Germinal center (tissue), 1 donor: ENCODE measurements at places on chromosomes 3 and 15.

DNA sequence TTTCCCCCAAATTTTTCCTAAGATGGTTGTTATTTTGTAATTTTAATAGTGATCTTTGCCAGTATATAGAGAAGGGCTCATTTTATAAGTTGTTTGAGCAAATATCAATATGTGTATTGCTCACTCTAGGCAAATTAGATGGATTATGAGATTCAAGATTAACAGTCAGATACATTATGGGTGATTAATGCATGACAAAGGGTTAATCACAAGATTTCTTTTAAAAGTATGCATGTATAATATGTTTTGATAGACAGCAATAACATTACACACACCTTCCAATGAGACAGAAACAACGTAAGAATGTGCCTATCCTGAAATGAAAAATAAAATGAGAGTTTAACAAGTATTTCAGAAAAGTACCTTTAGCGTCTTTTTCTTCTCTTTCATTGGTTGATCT, 547.6 kb upstream of the AGTR1 start:
- no peak for DNase-seq

DNA sequence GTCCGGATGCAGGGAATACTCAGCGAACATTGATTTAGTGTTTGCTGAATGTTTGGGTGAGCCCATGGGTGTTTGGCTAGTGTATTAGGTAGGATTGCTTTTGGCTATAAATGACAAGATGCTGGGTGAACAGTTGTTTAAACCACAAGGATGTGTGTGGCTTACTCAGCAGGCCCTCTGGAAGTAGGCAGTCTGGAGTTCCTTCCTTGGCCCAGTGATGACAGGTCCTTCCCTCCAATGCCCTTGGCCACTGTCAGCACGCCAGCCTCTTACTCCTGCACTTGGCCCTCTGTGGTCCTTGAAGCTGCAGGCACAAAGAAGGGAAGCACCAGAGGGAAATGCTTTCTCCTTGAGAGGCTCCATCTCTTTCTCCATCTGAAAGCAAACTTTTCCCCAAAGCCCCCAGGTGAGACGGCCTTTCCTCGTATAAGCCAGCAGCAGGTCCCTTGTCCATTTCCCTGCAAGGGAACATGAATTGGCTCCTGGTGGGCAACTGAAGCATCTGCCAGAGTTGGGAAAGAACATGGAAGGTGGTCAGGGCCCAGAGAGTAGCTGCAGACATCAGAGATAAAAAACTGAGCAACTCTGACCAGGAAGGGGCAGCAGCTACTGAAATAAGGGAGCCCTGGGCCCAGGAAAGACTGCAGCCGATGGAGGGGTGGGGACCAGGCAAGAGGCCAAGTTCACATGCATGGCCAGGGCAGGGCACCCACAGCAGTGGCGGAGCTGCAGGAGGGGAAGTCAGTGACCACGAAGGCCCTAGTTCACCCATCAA, 105.0 kb downstream of the TPRA1 start:
- DNase-seq = no peak

DNA sequence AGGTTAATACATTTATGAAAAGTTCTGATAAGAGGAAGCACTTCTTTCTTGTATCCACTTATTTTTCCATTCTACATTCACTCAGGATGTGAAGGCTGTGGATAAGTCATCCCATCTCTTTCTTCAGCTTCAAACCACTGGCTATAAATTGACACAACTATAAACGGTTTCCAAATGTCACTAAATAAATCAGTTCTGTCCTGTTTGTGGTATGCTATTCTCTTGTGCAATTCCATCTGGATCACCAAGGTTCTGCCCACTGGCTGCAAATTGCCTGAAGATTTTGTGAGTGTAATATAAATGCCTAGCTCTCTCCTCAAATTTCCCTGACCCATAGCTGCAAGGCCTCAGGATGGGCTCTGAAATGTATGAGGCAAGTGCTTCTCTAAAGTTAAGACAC, 7.1 kb upstream of the LMOD3 start:
- no peak for DNase-seq

GRCh38 chr15:25891081-25891480, 28.0 kb upstream of the ATP10A start:
- no peak for DNase-seq

DNA sequence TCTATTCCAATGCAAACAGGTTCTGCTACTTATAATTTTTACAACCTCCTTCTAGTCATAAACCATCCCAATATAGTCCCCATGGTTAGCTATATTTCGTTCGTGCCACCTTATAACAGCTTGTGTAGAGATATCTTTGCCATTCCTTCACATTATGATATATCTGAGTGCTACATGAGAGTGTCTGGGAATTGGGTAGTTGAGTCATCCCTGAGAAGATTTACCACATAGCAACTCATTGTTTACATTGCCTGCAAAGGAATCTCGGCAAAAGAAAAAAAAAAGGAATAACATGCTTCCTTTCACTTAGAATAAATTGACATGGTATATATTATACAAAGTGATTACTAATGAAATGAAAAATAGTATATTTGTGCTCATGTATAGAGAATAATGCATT, 86.0 kb upstream of the VGLL3 start:
- no peak for DNase-seq

DNA sequence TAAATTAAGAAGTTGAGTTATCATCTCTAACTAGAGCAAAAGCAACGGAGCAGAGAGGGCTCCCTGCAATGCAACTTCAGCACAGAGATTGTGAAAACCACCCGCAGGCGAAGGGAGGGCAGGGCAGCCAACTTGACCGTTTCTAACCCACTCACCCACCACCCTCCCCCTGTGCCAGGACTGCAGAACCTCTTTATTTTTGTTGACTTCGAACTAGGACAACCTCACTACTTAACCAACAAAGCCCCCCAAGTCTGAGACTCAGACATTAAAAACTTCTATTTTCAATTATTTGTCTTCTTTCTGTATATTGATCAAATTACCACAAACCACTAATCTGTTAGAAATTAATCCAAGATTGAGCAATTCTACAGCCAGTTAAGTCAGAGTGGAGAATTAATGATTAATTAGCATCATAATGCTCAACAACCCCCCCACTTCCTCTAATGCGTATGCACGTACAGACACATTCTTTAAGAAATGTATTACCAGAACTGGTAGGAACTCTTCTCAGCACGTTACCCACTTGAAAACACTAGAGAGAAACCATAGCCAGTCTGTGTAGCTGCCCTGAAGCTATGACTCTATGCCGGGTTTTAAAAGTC, 2.0 kb downstream of the MGLL start:
- DNase-seq = no peak
